NCI-H1092 (cell line): ENCODE measurements at places on chromosomes 12 and 14.

GRCh38 chr12:131420867-131421447 is 289.9 kb upstream of the SFSWAP start:
- no peak for DNase-seq

- DNase-seq: no peak
Observed at GRCh38 chr14:67820428-67820971, 921 bp downstream of the RAD51B start.

DNA sequence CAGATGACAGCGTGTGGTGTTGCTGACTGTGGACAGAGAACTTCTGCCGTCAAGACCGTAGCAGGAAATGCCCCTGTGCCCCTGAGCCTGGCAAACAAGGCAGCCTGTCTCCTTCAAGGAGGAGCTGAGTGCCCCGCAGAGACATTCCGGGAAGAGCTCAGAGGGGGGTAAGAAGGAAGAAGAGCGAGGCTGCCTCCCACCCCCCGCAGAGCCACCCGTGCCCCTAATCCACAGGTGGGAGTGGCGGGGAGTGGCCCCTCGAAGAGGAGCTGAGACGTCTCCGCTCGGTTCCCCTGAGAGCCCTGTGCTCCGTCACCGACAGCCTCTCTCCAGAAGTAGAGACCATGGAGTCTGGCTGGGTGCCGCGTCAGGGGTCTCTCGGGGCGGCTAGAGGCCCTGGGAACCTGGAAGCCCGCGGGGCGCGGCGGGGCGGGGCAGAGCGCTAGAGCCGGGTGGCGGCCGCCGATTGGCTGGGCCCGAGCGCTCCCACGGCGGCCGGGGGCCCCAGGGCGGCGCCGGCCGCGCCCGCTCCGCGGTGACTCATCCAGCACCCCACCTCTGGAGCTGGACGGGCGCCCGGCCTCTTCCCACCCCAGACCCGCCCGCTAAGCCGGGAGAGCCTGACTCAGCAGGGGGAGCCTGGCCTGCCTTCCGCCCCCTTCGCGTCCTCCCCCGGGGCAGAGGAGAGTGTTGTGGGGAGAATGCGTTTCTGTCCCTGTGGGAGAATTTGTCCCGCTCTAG is 25.2 kb upstream of the KRT78 start:
- peak; percentile 28 for DNase-seq

DNA sequence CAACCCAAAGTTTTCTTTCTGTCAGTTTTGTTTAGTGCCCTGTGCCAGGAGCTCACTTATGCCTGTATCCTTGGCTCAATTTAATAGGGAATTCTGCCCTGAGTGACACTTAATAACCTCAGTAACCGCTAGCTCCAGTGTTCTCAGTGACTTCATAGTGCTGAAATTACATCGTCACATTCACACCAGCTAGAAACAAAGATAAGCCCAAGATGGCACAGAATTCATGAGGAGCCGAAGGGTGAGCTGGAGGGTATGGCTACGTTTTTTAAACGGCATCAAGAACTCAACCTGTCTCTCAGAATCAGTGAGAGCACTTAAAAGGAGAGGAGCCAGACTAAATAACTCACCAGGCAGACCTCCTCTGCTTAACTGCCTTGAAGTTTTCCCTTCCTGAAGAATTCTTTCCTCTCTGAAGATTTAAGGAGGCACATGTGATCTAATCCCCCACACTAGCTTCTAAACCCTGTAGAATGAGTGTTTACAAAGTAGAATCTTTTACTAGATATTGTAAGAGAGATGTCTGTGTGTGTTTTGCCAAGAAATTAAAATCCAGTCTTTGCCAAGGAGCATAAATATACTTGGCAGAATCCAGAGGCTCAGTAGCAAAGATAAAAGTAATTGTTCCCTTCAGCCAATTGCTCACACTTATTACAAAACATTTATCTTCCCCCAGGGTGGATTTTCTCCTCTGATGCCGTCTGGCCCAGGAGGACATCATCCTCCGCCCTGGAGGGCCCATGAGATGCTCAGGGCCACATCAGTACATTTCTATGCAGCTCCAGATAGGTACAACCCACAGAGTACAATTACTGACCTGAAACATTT is 37.3 kb downstream of the PTGER2 start:
- no peak for DNase-seq

DNA sequence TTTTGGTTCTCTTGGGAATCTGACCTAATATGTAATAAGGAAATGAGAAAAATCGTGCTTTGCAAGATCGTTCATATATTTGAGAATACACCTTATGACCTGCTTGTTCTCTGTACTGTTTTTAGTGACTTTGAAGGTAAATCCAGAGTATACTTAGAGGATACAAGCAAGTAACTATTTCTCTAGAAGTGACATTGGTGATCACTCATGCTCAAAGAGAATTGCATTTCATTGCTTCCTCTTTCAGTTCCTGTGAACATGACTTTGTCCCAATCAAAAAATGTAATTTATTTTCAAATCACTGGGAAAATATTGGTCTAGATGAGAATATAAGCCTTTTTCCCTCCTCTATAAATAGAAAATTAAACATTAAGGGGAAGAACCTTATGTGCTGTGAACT is 2.7 kb downstream of the KTN1 start:
- no peak for DNase-seq

- peak; percentile 12 for DNase-seq
Observed at GRCh38 chr14:71166180-71166837, 259.1 kb downstream of the PCNX1 start.

GRCh38 chr12:82745063-82745674 is 58.5 kb downstream of the TMTC2 start:
- DNase-seq: no peak

- DNase-seq: no peak
Observed at GRCh38 chr12:80242321-80242720, 143.0 kb downstream of the OTOGL start.

GRCh38 chr14:31895206-31895605 is 181.9 kb upstream of the ARHGAP5 start:
- DNase-seq: no peak

GRCh38 chr12:51950682-51951198 is 759 bp upstream of the ACVR1B start:
- DNase-seq: no peak

DNA sequence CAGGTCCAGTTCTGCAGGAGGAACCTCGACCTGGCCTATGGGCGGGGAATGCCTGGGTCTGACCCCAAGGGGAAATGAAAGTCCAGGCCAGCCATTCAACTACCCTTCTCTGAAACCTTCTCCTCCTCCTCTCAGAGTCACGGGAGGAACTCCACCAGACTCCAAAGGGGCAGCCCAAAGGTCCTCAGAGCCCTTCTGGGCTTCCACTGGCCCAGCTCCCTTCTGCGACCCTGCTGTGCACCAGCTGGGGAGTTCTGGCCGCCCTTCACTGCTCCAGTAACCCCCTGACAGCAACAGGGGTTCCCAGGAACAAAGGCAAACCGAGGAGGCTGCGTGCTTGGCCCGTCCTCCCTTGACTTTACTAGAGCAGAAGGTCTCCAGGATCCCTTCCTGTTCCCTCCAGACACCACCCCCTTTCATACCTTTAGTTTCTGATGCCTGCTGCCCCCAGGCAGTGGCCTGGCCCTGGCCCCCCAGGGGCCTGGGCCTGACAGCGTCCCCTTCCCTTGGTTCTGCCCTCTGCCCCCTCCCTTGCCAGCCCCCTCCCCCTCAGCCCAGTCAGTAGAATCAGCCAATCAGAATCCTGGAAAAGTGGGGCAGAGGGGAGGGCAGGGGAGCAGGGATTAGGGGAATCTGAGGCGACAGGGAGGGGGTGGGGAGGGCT is 850 bp upstream of the ZNF385A start:
- no peak for DNase-seq
